ENCODE measurements at places on chromosomes 7 and 10.
A peak's percentile ranks its signal among the peaks of the same experiment; 100 is the strongest.

DNA sequence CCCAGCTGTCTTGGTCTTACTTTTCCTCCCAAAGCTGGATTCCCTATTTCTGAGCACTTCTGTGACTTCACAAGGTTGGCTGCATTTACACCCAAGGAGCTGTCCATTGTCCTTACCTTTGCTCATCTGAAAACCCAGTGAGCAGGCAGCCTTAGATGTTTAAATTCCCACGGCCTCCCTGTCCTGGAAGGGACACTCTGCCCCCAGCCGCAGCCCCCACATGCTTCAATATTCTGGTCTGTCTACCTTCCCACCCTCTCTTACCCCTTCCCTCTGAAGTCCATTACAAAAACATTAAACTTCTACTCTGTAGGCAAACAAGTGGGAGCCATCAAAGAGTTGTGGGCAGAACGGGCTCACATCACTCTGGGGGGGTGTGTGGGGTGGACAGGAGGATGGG lies 73.8 kb upstream of the EFCAB10 start:
- no peak for DNase-seq

DNA sequence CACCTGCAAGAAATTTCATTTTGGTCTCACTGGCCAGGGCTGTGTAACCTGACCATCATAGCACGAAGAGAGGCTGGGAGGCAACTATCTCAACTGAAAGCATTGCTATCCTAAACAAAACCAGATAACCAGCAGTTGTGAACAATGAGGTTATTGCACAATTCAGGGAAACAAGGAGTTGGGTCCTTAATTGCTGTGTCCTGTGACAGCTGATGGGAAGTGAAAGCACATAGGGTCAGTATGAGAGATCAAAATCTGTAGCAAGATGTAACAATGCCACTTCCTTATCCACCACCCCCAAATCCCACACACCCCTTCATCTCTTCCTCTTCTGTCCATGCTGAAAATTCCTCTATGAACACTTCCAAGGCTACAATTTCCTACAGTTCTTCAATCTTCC lies 80.2 kb downstream of the HTR7 start:
- no peak for DNase-seq

DNA sequence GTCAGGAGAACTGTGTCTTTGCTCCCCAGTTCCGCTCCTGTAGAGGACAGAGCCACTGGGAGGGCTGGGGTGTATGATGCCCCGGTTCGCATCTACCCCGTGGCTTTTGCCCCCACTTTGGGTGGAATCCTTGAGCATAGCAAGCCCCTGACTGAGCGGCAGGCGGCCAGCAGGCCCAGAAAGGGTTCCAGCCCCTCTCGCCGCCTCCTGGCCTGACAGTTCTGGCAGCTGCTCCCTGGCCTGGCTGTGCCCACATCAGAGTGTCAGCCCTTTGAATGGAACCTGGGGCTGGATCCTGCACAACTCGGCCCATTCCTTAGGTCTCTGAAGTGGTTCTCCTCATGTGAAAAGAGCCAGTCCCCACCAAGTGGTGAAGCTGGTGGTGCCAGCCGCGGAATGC lies 106.7 kb downstream of the GRK5 start:
- DNase-seq: no peak

DNA sequence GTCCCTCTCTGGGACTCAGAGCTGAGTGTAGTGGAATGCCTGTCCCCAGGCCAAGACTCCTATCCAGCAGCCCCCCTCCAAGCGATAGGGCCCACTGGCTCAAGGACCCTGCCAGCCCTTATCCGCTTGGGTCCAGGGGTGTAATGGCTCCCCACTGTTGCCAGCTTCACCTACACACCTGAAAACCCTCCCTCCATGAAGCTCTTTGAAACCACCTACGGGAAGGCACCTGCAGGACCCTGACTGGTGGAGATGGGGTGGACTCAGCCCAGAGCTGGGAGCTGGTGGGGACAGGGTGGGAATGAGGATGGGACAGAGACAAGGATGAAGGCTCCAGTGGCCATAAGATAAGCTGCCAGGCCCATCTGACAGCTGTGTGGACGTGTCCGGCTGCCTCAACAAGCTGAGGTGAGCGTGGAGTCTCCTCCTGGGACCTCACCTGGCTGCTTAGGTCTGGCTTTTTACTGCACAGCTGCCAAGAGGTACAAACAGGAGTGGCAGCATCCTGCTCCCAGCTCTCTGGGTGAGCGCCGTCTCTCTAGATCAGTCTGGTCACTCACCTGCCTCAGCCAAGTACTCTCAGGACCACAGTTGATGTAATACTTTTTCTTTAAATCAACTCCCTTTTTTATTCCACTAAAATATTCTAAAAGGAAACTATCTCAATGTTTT lies 41.9 kb downstream of the DRGX start:
- no peak for DNase-seq

DNA sequence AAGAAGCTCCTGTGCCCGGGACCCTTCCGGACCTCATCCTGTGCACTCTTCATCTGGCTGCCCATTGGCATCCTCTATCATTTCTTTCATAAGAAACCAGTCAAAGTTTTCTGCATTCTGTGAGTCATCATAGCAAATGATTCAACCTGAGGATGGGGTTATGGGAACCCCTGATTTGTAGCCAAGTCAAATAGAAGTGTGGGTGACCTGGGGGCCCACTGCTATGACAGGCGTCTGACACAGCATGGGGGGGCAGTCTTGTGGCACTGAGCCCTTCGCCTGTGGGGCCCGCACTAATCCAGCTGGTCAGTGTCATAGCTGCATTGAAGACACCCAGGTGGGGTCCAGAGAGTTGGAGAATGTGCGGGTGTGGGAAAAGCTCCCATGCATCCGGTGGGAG lies 230.4 kb downstream of the USP6NL start:
- no peak for DNase-seq

DNA sequence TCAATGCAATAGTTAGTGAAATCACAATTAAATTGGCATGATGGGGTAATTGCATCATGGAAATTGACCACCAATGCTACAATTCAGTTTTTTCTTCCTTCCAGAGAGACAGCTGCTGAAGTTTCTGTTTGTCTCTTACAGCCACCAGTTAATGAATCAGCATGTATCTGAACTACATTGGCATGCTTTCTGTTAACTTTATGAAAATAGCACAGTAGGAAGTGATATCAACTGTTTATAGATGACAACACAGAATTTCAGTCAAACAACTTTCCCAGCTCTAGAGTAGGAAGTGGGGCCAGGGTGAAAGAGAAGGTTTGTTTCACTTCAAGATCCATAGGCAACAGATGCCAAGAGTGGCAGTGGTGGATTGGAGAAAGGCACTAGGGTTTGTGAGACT lies 339.6 kb upstream of the VWC2 start:
- no peak for DNase-seq

DNA sequence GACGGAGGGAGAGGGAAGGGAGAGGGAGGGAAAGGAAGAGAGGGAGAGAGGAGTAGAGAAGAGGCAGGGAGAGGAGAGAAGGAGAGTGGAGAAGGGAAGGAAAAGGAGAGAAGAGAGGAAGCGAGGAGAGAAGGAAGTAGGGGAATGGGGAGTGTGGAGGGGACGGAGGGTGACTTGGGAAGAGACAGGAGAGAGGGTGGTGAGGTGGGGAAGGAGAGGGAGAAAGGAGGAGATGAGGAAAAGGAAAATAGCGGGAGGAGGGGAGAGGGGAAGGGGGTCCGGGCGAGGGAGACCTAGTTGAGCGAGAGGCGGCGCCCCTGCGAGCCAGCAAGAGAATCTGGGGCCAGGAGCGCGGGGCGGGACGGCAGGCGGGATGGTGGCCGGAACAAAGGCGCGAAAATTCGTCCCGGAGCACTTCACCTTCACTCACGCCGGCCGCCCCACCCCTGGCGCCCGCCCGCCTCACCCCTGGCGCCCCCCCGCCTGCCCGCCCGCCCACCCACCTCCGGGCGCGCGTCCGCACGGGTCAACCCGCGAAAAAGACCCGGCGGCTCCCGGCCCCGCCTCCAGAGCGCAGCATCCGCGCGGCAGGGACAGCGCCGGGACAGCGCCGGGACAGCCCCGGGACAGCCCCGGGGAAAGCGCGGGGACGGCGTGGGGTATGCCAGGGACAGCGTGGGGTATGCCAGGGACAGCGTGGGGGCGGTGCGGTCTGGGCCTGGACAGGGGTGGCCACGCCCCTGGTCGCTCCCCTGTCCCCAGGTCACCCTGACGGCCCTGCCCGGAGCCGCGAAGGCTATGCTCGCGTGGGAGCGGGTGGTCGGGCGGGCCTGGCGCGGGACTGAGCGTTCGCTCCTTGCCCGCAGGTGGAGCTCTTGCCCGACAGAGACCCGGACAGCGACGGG lies 4.2 kb downstream of the VSTM2A start:
- no peak for DNase-seq

GRCh38 chr10:131579251-131580071 lies 267.9 kb upstream of the TCERG1L start:
- no peak for DNase-seq

GRCh38 chr10:4212111-4212630 lies 427.2 kb upstream of the KLF6 start:
- no peak for DNase-seq

- no peak for DNase-seq
These were observed 13.9 kb downstream of the COL26A1 start for GRCh38 chr7:101376601-101377000.

DNA sequence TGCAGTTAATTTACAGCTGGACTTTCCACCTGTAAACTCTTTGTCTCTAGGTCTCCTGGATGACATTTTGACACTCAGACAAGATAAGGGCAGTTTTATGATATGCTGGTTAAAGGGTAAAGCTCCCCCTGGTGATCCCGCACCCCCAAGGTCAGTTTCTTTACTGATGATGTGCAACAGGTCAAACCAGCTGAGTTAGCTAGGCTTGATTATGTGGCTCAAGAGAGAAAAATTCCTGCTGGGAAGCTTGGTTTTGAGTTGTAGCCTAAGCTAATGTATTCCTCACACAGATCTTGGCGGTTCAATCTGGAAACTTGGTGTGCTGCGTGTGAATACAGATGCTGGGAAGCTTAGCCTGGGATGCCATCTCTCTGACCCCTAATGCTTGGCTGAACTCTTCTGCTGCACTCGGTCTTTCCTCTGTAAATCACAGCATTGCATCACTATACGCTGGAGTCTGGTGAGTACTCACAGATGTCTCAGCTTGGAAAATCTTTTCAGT lies 11.4 kb upstream of the AKR1D1 start:
- no peak for DNase-seq

DNA sequence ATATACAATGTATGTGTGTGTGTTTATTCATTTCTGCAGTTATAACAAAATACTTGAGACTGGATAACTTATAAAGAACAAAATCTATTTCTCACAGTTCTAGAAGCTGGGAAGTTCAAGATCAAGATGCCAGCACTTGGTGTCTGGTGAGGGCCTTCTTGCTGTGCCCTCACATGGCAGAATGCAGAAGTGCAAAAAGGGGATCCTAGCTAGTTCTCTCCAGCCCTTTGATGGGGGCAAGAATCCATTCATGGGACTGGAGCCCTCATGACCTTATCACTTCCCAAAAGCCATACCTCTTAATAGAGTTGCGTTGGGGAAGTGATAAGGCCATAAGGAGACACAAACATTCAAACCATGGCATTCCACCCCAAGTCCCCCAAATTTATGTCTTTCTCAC lies 8.4 kb downstream of the GRB10 start:
- no peak for DNase-seq

- DNase-seq: no peak
These were observed 9.7 kb downstream of the ZSCAN21 start for GRCh38 chr7:100059251-100059739.

GRCh38 chr10:60778971-60779796 lies 906 bp downstream of the CDK1 start:
- no peak for DNase-seq

DNA sequence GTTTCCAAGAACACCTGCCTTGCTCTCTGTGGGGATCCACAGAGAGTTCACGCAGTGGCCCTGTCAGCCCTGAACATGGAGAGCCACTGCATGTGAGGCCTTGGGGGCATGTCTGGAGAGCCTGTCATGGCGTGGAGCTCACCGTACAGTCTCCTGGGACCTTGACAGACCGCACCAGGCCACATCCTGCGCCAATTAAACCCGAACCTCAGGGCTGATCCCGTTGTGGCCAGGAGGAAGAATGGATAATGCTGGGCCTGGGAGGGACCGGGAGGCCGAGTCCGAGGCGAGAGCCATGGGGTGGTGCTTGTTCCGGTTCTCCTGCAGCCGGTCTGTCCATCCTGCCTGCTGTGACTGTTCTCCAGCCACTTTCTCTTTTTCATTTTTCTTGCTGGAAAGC lies 68.7 kb downstream of the DNAJB6 start:
- DNase-seq: no peak

DNA sequence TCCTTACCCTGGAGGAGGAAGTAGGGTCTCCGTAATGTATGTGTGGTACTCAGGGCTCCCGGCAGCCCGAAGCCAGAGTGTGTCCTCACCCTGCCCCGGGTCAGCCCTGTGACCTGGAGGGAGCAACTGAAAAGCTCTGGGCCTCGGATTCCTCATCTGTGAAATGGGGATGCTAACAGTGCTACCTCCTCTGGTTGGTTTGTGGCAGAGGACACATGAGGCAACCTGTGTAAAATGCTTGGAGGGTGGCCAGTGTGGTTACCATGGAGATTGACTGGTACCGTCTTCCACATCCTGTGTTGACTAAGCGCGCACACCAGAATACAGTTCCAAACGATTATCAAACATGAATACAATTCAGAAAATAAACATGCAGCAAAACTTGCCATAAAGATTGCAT lies 163.8 kb upstream of the KLF6 start:
- DNase-seq: no peak

- no peak for DNase-seq
These were observed 12.9 kb downstream of the UPP1 start for GRCh38 chr7:48101968-48102367.

GRCh38 chr10:61835069-61835945 lies 66.2 kb upstream of the ARID5B start:
- DNase-seq: no peak

GRCh38 chr7:21767300-21767900 lies 178.3 kb downstream of the CDCA7L start:
- DNase-seq: peak; percentile 5

- no peak for DNase-seq
These were observed 342.7 kb upstream of the KLF6 start for GRCh38 chr10:4127518-4128315.

GRCh38 chr10:62162261-62162981 lies 106.2 kb downstream of the RTKN2 start:
- no peak for DNase-seq

- no peak for DNase-seq
These were observed 1213.7 kb downstream of the GATA3 start for GRCh38 chr10:9268176-9268575.

- no peak for DNase-seq
These were observed 232.0 kb upstream of the CELF2 start for GRCh38 chr10:10785627-10786026.

GRCh38 chr7:142871260-142872105 lies 14.1 kb downstream of the TRPV6 start:
- DNase-seq: no peak

- DNase-seq: peak; percentile 9
These were observed 77.8 kb upstream of the SH2B2 start for GRCh38 chr7:102208826-102209225.

DNA sequence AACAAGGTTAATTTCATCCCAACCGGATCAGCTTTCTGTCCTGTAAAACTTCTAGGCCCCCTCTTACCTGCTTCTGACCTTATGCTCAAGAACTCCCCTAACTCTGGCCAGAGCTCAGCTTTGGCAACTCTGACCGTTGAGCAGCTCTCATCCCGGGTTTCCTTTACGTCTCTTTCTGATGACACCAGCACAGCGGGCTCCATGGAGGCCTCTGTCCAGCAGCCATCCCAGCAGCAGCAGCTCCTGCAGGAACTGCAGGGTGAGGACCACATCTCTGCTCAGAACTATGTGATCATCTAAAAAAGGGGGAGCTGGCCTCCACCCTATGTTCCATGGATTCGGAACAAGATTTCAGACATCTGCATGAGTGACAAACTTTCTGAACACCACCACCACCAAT lies 117.6 kb downstream of the GLCCI1 start:
- no peak for DNase-seq
